ENCODE measurements at places on chromosomes 1 and 21.
A peak's percentile ranks its signal among the peaks of the same experiment; 100 is the strongest.

- DNase-seq = no peak
Observed at GRCh38 chr1:24801176-24801575, 55.9 kb downstream of the CLIC4 start.

DNA sequence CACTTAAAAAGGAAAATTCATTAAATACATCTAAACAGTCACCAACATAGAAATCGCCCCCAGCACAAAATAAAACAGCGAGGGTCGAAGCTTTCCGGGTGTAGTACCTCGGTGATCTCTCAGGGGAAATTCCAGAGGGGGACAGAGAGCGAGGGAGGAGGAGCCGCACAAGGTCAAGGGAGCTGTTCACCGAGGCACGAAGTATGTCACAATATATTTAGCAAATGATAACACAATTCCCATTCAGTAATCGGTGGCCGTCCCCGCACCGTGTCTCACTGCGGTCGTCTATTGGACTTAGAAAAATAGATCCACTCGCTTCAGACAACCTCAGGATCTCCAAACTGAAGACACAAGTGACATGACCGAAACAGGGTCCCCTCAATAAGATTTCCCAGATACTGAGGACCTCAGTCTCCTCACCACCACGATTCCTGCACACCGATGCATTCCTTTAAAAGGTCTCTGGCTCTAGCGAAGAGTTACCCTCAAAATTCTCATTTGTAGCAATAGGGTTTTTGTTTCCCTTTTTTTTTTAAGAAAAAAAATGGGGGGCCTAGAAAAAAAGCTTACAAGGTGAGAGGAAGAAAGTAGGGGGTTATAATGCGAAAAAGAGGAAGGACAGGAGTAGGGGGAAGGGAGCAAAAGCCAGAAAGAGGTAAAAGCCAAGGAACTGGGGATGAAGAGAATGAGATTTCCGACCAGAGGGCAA, 1.1 kb downstream of the LPGAT1 start:
- peak; percentile 80 for DNase-seq

GRCh38 chr1:199242147-199242546, 603.3 kb downstream of the PTPRC start:
- no peak for DNase-seq

DNA sequence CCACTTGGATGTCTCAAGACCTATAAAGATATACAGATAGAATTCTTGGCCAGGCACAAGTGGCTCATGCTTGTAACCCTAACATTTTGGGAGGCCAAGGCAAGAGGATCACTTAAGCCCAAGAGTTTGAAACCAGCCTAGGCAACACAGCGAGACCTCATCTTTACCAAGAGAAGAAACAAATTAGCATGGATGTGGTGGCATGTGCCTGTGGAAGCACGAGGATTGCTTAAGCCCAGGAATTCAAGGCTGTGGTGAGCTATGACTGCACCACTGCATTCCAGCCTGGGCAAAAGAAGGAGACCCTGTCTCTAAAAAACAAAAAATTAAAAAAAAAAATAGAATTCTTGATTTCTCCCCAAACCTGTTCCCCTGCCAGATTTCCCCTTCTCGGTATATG, 8.3 kb downstream of the ASAP3 start:
- DNase-seq = no peak

DNA sequence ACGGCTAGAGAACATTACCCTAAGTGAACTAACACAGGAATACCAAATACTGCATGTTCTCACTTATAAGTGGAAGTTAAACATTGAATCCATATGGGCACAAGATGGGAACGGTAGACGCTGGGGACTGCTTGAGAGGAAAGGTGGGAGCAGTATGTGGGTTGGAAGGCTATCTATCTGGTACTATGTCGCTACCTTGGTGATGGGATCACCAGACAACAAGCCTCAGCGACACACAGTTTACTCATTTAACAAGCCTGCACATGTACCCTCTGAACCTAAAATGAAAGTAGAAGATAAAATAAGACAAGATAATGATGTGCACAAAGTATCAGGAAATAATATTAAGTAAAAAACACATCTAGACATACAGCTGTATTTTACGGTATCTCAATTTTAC, 819 bp downstream of the PYHIN1 start:
- no peak for DNase-seq

DNA sequence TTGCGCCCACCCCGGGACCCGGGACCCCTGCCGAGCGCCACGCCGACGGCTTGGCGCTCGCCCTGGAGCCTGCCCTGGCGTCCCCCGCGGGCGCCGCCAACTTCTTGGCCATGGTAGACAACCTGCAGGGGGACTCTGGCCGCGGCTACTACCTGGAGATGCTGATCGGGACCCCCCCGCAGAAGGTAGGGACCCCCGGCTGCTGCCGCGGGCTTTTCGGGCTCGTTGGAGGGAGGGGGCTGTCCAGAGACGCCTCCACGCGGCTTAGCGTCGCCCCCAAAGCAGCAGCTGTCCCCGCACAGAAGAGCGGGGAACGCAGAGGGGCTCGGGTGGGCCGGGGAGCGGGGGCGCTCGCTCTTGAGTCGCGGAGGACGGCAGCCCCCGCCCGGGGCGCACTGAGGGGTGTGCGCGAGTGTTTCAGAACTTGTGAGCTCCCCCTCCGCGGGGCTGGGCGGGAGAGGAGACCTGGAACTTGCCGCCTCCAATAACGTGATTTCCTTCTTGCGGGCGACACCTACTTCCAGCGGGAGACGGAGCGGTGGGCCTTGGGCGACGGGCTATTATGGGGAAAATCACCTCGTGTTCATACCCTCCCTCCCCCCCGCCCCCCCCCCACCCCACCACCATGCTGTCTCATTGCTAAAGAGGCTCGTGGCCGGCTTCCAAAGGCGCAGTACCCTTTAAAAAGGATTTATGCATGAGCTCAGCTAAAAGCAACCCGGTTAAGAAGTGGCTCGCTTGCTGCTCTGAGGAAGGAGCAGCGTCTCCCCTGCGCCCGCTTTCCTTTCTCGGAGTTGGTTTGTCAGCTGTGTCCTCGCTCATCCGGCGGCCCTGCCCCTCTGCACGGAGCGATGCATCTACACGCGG, 664 bp downstream of the BACE2 start:
- DNase-seq = peak; percentile 55

DNA sequence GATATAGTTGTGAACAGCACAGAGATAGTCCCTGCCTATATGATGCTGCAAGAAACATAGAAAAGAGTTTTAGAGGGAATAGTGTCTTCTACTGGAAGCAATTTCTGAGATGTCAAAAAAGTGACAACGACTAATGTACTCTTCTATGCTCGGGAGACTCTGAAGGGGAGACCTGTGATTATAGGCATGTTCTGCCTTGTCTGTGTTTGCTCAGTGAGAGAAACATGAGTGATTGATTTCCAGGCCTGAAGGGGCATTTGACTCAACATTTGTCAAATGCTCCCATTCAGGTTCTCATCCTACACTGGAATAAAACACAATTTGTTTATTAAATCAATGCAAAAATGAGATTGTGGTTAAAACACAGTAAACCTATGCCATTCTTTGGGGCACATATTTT, 131.8 kb downstream of the CTH start:
- DNase-seq = no peak

DNA sequence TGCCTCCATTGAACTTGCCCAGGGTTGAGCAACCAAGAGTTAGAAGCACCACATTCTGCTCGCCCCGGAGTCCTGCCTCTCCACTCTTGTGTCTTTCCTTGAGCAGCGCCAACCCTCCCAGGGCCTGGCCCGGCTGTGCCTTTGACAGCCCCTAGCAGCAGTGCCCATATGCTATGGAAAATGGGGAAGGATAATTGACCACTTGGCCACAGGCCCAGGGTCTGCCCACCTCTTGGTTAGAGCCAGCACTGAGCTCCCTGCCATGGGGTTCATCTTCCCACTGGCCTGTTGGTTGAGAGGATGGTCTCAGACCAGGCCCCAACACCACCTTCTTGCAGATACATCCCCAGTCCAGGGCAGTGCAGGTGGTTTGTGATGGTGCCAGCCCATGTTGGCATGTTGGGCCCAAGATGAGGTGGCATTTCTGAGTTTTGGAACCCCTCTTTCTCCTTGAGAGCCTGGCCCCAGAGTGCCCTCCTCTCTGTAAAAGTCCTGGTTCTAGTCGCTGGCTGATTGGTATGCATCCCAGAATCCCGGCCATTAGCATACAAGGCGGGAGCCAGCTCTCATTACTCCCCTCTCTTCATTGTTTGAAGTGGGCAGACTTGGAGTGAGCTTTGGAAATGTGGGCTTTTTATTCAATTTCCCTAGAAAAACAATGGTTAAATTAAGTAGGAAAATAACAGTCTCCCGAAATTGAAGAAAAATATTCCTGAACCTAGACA, 7.6 kb downstream of the ARHGEF10L start:
- DNase-seq = peak; percentile 73

- DNase-seq = no peak
Observed at GRCh38 chr1:197787623-197788536, 12.6 kb upstream of the DENND1B start.

DNA sequence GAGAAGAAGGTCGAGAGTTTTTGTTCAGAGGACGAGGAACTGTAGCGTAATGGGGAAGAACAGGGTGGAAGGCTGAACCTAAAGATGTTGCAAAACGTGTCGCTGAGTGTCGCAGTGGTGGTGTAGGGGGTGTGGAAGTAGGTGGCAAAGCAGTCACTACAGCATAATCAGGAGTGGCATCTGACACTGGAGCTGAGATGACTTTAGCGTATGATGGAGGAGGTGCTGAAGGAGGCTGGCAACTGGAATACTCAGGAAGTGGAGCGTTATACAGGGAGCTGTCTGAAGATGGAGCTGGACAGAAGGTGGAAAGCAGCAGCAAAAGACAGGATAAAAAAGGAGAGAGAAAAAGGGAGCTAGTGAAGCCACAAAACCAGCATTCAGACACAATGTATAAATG, 89.9 kb upstream of the LBR start:
- DNase-seq = peak; percentile 27

- no peak for DNase-seq
Observed at GRCh38 chr1:109207467-109208103, 6.1 kb upstream of the SARS1 start.

GRCh38 chr1:219399446-219399845, 213.5 kb downstream of the ZC3H11B start:
- DNase-seq = no peak

DNA sequence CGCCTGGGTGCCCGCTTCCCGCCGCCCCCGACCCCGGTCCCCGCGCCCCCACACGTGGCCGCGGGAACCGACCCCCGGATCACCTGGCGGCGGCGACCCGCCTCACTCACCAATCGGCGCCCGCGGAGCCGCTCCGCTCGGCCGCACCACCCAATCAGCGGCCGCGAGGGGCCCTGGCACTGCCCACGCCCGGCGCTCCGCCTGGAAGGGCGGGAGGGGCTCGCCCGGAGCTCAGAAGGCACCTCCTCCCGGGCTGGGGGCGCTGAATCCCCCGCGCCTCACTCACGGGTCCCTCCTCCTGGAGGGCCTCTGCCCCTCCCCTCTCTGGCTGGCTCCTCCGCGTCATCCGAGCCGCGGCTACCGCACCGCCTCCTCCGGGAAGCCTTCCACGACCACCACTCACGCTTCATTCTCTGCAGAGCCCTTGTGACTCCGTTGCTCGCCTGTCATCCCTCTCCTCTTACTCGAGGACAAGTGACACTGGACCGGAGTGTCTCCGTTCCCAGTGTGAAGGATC, 374 bp downstream of the SH2D5 start:
- peak; percentile 82 for DNase-seq

DNA sequence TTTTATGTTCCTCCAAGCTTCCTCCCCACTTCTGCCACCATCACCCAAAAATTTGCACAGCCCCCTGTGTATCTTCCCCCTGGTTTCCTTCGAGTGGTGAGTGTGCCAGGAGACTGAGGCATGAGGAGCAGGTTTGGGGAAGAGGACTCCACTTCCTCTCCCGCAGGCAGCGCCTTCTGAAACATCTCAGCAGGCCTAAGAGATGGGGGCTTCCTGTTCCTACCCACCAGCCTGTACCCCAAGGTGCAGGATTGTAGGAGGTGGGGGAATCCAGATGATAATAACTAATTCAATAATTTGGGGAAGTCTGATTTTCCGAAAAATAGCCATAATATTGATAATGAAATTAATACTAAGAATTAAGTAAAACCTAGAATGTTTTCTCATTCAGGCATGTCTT, 62.4 kb downstream of the RHBG start:
- no peak for DNase-seq

DNA sequence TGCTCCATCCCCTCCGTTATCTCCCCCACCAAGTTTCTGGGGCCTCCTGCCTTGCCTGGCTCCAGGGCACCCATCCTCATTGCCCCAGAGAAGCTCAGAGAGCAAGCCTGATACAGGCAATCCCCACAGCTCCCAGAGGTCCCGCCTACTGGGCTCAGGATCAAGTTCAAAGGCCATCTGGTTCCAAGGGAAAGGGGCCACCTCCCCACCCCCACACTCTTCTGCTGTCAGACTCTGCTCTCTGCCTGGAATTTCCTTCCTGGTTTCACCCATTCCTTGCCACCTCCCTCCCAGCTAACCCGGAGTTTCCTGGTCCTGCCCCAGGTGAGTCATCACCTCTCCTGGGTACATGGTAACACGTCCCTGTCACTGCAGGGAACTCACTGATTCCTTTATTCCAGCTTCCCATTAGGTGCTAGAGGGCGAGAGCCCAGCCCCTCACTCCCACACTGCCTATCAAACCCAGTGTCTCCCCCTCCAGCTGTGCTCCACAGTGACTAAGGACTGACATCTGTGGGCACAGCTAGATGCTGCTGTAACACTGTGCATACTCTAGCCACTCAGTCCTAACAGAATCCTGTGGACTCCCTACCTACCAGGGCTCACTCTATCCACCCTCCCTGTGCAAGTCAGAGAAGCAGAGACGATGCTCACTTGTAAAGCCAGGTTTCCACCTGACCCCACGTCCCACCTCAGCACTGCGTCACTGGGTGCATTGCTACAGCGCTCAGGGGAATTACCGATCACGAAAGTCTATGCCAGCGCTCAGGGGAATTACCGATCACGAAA, 21.8 kb downstream of the RSPH1 start:
- peak; percentile 87 for DNase-seq

GRCh38 chr1:24906760-24907490, 23.2 kb downstream of the RUNX3 start:
- DNase-seq = no peak

DNA sequence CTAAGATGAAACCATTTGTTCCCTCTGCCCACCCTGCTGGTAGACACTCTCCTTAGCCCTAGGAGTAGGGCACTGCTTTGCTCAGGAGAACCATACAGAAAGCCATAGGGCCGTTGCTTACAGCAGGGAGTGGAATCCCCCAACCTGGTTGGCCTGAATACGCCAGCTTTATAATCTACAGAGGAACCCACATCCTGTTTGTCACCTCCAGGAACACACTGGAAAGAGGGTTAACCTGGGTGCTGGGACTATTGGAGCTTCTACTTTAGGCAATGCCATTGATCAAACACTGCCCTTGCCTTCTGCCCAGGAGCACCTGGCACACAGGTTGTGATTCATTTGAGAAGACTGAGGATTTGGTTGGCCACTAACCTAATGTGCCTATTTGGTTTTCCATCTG, 124.8 kb downstream of the TNR start:
- DNase-seq = no peak

GRCh38 chr1:58732087-58732775, 32.4 kb upstream of the MYSM1 start:
- no peak for DNase-seq

GRCh38 chr21:31279986-31280385, 64.1 kb downstream of the TIAM1 start:
- DNase-seq = no peak

All from mesendoderm (in vitro differentiated cells).